ENCODE measurements at places on chromosomes 16 and 17. TPM values are rescaled to one million over a fixed set of nuclear protein-coding genes. Genes with fewer than 3 reads are reported as not detected.

Gene NOXO1
- 0.99 TPM for total RNA-seq

Gene CACNG3
- not detected for total RNA-seq

Gene SLC47A2
- total RNA-seq, result 0.56 TPM

Gene FGF11
- total RNA-seq, result 7.9 TPM

Gene TSNAXIP1
- 0.48 TPM for total RNA-seq

Gene ENPP7
- total RNA-seq, result not detected

- no peak for DNase-seq
Observed at GRCh38 chr17:35086931-35087573, 23.5 kb upstream of the RFFL start.

- no peak for DNase-seq
Observed at GRCh38 chr16:56426585-56426984, 1.2 kb upstream of the AMFR start.

DNA sequence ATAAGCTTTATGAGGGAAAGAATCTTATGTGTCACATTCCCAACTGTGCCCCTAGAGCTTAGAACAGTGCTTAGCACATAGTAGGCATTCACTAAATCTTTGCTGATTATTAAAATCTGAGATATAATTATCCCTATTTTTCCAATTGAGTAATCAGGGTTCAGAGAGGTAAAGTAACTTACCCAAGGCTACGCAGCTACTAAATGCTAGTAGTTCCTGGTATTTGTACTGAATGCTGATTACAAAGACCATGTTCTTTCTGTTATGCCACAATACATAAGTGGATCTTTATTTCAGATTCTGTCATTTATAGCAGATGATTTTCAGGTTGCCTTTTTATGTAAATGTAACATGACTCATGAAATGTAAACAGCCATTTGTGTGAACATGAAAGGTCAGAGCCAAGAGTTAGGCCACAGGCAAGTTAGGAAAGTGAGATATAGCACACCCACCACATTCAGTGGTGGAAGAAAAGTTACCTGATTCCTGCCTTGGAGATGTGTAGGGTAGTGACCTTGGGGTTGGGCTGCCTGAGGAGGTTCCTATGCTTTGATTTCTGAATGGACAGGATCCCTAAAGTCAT, 77.2 kb downstream of the FTO start:
- no peak for DNase-seq

- no peak for DNase-seq
Observed at GRCh38 chr16:68283801-68284598, 19.7 kb downstream of the SLC7A6 start.

GRCh38 chr16:3007957-3008689, 4.6 kb upstream of the CLDN9 start:
- DNase-seq, result no peak

- no peak for DNase-seq
Observed at GRCh38 chr17:57629470-57629869, 115.6 kb downstream of the CCDC182 start.

GRCh38 chr17:34171245-34171818, 83.8 kb upstream of the CCL2 start:
- DNase-seq, result no peak

GRCh38 chr17:41417127-41417526, 7.3 kb downstream of the KRT37 start:
- no peak for DNase-seq

GRCh38 chr16:65537336-65537735, 415.5 kb upstream of the CDH11 start:
- no peak for DNase-seq

- no peak for DNase-seq
Observed at GRCh38 chr16:1991135-1991551, 1.4 kb downstream of the SYNGR3 start.

GRCh38 chr17:77473615-77474226, 333.0 kb downstream of the SEC14L1 start:
- no peak for DNase-seq

DNA sequence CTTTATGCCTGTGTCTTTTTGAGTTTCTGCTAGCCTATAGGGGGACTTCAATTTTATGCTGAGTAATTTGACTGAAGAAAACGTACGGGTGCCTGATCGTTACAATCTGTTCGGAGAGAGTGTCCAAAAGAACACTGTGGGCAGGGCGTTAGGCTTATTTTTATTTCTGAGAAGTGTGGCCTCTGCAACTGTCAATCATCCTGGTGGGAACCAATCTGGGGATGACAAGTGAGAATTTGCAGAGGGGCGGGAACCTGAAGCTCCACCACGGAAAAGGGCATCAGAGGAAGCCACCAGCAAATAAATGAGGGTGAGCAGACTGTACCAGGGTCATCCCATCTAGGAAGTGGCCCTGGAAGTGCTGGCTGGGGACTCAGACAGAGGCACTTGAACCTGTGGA, 12.0 kb upstream of the CDYL2 start:
- no peak for DNase-seq

- DNase-seq, result no peak
Observed at GRCh38 chr16:78100112-78100467, 636 bp downstream of the WWOX start.

DNA sequence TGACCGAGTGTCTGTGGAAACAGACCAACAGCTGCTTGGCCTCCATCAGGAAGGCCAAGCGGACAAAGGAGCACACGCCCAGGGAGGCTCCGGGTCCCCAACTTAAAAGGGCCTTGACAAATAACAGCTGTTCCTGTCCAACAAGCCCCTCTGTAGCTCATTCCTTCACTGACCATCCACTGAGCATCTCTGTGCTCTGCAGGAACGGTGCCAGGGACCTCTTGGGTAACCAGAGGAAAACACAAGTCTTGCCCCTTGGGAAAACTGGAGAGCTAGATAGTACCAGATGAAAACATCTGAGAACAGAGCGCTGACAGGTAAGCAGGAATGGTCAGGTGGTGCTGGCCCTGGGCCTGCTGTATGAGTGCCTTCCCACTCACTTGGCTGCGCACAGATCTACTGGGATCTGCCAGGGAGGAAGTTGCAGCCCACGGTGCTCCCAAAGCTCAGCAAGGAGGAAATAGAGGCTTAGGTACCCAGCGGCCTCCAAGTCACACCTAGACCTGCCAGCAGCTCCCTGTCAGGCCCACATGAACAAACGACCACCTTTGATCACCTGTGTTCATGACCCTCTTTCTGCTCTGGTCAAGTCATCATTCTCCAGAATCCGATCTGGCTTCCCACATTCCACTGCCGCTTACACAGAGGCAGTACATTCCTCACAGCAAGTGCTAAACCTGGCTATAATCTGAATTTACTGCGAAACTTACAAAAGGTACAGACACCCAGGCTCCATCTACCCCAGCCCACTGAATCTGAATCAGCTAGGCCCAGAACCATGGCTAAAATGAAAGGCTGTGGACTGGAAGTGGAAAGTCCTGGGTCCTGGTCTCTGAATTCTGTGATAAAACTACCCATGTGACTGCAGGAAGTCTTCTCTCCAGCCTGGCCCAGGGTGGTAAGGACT, 12.5 kb downstream of the DCAKD start:
- DNase-seq, result no peak

GRCh38 chr17:3956983-3957382, 7.3 kb downstream of the ATP2A3 start:
- DNase-seq, result no peak

DNA sequence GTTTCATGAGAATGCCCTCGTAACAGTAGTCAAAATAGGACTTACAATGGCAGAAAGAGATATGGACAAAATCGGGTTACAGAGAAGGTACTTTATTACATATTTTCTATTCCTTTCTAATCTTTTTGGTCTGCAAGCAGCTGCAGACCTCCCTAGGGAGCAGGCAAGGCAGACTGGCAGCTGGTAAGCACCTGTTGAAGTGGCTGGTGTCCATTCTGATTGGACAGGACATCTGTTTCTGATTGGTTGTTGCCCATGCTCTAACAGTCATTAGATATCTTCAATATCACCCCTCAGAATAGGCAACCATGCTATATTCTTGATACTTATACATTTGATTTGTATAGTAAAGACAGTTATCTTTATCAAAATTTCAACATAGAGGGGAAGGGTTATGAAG, 606.3 kb downstream of the KCNJ2 start:
- DNase-seq, result no peak

Measured in esophagus squamous epithelium (tissue), 5 donors.